ENCODE measurements at places on chromosomes 3 and 15.

DNA sequence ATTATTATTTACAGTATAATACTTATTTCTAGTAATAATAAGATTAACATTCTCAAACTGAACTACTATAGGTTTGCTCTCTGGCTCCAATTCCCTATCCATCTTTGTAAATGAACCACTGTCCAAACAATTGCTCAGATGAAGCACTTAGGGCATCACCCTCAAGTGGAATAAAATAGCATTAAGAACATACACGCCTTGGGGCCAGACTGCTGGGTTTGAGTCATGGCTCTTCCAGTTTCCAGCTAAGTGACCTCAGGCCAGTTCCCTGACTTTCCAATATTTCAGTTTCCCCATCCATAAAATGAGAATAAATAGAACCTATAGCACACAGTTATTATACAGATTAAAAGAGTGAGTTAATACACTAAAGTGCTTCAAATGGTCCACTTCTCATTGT lies 507.2 kb downstream of the MAGI1 start:
- DNase-seq = no peak

DNA sequence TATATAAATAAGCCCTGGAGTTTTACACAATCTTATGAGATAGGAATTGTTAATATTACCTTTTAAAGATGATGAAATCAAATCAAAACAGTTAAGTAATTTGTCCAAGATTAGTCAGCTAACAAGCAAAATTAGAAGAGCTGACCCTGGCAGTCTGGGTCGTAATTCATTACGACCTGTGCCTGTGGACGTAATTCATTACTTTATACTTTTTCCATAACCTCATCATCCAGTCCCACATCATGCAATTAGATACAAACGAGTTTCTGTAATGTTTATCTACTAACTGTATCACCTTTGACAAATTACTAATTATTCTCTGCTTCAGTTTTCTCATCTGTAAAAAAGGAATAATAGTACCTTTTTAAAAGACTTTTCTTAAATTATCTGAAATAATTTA lies 665.9 kb downstream of the ZBBX start:
- no peak for DNase-seq

DNA sequence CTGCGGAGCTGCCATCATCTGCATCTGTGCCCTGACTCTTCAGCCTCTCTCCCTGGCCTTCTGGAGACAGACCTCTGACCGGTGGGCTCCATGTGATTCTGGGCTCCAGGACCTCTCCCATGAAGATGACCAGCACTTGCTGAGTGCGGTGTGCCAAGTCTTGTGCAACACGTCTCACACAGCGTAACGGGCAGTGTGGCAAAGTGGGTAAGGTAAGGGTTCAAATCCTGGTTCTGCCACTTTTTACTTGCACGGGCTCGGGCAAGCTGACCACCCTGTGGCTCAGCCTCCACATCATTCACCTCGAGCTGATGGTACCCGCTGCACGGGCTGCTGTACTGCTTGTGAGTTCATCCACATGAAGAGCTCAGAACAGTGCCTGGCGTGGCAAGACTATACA lies 6.5 kb upstream of the SYNM start:
- DNase-seq = no peak

- no peak for DNase-seq
Observed at GRCh38 chr3:40862946-40863345, 336.4 kb upstream of the CTNNB1 start.

DNA sequence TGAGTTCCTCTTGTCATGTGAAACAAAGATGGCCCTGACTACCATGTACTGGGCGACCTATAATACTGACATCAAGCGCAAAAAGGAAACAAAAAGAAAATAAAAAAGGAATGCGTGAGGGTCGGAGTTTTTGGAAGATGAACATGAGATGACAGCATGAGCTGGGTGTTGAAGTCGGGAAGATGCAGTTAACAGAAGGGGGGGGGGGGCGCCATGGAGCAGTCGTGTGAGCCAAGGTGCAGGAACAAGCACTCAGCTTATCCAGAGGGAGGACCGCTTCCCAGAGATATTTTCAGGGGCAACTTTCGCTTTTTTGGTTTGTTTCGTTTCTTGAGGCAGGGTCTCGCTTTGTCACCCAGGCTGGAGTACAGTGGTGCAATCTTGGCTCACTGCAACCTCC lies 110.2 kb downstream of the RORA start:
- no peak for DNase-seq

- no peak for DNase-seq
Observed at GRCh38 chr3:123947482-123947881, 13.5 kb downstream of the CCDC14 start.

- no peak for DNase-seq
Observed at GRCh38 chr15:70356919-70357318, 259.2 kb upstream of the TLE3 start.

DNA sequence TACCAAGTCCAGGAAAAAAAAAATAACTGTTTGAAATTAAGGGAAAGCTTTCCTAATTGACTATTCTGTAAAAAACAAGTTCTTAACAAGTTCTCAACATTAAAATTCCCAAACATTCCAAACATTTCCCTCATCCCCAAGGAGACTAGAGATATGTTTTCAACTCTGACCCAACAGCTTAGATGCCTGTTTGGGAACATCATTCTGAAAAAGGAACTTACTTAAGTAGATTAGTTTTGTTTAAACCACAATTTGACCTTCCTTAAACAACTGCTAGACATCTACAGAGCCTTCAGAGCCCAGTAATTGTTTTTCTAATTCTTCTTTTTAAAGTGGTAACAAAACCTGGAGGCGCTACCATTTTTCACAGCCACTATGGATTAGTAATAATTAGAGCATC lies 12.8 kb downstream of the UBR1 start:
- DNase-seq = no peak

DNA sequence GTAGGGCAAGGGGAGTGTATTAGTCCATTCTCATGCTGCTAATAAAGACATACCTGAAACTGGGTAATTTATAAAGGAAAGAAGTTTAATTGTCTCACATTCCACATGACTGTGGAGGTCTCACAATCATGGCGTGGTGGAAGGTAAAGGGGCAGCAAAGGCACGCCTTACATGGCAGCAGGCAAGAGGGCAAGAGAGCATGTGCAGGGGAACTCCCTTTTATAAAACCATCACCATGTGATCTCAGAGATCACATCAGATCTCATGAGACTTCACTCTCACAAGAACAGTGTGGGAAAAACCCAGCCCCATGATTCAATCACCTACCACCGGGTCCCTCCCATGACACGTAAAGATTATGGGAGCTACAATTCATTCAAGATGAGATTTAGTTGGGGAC lies 41.4 kb downstream of the SUMF1 start:
- no peak for DNase-seq

- DNase-seq = no peak
Observed at GRCh38 chr15:86178845-86179244, 99.2 kb downstream of the AGBL1 start.

GRCh38 chr3:184320104-184320445 lies 5.7 kb downstream of the EIF4G1 start:
- peak; percentile 96 for DNase-seq

GRCh38 chr3:157671656-157672055 lies 168.4 kb upstream of the VEPH1 start:
- no peak for DNase-seq

- no peak for DNase-seq
Observed at GRCh38 chr3:16994854-16995525, 110.2 kb downstream of the PLCL2 start.

DNA sequence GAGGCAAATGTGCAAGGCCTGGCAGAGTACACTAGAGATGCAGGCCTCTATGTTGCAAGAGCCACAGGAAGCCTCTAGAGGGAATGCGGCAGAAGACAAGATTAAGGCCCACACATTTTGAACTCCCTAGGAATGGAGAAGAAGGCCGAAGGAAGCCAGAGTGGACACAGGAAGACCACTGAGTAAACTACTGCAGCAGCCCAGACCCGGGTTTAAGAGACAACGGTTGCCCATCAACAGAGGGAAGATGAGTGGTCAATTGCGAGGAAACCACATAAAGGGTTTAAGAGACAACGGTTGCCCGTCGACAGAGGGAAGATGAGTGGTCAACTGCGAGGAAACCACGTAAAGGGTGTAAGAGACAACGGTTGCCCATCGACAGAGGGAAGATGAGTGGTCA lies 14.6 kb downstream of the CHSY1 start:
- no peak for DNase-seq

GRCh38 chr3:152258448-152259393 lies 10.0 kb upstream of the MBNL1 start:
- peak; percentile 99 for DNase-seq

DNA sequence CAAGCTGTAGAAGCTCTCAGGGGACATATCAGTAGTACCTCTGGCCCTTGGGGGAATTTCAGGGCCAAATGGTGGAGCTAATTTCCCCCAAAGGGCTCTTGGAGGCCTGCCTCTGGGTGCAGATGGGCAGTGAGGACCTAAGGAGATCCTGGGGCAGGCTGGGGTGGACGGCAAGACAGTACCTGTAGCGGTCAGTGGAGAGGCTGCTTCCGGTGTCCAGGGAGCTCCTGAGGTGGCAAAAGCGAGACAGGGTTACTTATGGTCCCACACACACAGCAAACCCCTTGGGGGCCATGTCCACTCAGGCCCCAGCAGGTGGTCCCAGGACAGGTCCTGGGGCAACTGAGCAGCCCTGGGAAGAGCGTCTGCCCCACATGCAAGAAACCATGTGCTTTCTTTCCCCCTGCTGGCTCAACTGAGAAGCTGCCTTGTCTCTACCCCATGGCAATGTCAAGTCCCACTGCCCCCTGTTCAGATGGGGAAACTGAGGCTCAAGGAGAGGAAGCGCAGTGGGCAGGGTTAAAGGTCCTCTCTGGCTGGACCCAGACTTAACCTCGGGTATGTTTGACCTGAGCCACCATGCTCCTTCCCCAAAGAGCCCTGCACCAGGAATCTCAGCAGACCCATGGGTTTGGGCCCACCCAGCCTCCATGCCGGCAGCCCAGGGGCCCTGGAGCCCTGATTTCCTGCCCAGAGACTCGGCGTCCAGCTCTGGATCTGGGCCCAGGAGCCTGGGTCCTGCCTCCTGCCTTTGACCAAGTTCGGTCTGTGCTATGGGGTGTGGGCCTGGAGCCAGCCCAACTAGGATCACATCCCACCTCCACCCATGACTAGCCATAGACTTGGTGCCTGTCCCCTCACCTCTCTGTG lies 25.7 kb downstream of the IQSEC1 start:
- DNase-seq = no peak

DNA sequence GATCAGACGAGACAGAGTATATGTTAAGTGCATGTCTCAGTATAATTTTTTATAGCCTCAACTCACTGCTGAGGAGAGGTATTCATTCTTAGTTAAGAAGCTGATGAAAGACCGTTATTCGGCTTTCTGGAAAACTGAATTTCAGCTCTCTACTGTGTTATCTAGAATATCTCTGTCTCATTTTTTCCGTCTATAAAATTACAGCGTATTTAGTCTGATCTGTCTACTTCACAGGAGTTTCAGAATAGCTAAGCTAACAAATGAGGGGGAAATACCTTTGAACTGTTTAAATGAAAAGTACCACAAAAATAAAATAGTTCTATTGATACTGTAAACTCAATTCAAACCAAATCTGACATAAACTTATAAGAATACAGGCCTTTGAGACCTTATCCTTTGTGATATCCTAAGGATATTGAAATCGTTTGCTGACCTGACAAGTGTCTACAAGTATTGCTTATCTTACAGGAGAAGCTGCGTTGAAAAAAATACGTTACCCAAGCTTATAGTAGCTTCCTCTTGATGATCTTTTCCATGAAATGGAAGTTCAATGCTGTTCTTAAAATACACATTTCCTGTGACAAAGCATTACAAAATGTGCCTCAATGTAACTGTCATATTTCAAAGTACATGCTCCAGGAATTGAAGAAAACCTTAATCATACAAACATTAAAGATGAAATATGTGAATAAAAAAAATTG lies 104.6 kb downstream of the IL1RAP start:
- DNase-seq = no peak

DNA sequence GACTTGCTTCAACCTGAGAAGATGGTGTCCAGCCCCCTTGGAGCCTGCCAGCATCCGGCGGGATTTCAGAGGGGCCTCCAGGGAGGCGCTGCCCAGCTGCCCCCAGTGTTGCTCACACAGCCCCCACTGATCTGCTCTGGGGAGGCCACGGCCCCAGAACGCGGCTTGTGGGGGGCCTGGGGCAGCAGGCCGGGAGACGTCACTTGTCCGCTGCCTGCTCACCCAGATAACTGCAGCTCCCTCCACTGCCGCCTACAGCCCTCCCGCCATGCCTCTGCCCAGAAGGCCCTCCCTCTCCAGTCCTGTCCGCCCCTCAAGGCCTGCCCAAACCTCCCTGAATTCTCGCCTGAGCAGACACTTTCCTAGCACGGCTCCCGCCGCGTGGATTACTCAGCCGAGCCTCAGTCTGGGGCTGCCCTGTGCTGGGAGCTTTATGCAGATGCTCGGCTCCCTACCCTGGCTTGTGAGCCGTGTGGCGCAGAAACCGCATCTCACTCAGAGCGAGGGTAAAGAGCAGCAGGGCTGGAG lies 17.2 kb upstream of the ADIPOQ start:
- DNase-seq = peak; percentile 36

DNA sequence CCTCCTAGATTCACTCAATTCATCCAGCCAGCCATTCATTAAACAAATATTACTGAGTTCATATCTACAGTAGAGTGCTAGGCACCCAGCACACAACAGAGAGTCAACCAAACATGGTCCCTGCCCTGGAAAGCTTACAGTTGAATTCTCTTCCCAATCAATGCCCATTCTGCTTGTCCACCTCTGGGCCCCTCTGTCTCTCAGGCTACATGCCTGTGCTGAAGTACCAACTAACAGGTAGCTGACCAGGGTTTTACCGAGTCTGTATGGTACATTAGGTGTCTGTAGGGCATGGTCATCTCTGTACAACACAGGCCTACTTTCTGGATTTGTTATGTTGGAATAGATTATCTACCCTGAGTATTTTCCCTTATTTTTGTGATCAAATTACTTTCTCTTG lies 23.3 kb downstream of the PLD1 start:
- no peak for DNase-seq

GRCh38 chr3:28940530-28940929 lies 340.3 kb upstream of the RBMS3 start:
- DNase-seq = peak; percentile 68

DNA sequence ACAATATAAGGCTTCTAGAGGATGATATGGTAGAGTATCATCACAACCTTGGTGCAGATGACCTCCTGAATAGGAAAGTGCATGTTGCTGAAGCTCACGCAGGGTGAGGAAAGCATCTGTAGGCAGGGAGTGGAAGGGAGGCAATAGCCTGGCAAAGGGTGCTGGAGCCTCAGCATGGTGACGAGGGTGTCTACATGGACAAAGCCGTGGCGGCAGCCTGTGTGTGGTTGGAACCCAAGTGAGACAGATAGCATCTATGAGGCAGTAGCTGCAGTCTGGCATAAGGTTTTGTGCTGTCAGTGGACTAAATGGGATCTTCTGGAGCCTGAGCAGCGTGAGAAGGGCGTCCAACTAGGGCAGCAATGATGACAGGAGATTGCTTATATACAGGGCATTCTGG lies 132.5 kb downstream of the DLG1 start:
- no peak for DNase-seq

- no peak for DNase-seq
Observed at GRCh38 chr15:43928152-43928551, 101.3 kb downstream of the WDR76 start.
